ENCODE measurements at places on chromosomes 1 and 21.

DNA sequence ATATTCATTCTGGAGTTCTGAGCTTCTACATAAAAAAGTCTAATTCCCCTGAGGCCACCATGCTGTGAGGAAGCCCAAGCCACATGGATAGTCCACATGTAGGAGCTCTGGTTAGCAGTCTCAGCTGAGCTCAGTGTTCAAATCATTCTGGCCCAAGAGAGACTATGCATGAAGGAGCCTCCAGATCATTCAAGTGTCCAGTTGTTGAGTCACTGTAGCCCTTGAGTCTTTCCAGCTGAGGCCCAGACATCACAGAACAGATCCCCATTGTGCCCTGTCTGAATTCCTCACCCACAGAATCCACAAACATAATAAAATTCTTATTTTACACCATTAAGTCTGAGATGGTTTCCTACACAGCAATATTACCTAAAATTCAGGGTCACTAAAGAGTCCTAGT is 107.0 kb upstream of the NGF start:
- DNase-seq, result no peak

DNA sequence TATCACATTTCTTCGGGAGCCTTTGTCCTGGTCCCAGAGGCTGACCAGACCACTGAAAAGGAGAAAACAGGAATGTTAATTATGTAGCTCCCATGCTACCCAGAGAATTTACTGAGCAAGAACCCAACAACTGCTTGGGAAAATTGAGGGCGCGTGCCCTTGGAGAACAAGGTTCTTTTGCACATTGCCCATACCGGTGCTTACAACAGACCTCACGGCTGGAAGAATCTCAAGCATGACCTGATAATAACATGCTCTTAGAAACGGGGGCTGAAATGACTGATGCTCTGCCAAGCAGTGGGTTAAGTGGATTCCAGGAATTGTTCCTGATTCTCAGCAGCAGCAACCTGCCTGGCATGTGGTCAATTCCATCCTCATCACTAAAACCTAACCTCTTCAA is 49.3 kb upstream of the AJAP1 start:
- DNase-seq, result no peak

GRCh38 chr1:6157528-6158174 is 22.5 kb downstream of the CHD5 start:
- no peak for DNase-seq

DNA sequence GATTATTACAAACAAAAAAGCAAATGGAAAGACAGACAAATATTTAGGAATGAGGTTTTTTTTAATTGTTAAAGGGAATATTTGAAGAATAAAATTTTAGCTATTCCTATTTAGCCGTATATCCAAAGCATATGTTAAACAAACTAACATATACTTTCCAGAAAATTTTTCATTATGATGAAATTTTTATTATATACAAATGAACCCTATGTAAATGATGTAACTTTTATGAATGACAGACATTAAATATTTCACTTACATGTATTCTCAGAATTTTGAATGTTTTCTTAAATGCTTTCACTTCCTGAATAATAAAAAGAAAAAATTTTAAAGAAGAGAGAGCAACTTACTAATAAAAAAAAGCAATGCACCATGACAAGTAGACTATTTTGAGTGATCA is 15.8 kb downstream of the LHX9 start:
- no peak for DNase-seq

DNA sequence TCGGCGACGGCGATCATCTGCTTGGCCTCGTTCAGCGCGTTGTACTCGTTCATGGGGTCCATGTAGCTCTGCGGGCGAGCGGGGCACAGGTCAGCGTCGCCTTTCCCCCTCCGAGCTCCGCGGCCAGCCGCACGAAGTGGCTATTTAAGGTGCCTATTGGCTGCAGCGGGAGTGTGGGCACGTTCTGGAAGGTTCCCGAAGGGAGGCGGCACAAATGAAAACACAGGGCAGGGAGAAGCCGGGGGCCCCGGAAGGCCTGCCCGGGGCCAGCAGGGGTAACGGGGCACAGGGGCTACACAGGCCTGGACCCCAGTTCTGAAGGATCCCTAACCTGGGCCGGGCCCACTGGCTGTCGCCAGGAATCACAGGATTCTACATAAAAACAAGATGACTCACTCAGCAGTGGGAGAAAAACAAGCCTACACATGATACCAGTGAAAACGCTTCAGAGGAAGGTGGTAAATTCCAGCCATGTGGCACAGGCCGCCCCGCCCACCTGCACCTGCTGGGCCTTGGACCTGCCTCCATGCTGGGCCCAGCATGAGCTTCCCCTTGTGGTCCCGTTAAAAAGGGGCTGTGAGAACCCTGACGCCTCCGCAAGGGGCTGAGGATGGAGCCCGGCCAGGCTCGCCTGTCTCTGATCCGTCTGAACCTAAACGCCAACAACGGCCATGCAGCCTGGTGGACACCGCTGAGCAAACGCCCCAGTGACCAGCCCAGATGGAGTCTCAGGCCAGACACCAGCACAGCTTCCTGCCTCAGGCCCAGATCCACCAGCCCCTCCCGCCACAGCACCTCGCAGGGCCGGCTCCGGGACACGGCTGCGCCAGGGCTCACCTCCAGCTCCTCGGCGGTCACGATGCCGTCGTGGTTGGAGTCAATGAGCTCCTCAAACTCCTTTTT is 3.9 kb upstream of the TNFRSF4 start:
- no peak for DNase-seq

DNA sequence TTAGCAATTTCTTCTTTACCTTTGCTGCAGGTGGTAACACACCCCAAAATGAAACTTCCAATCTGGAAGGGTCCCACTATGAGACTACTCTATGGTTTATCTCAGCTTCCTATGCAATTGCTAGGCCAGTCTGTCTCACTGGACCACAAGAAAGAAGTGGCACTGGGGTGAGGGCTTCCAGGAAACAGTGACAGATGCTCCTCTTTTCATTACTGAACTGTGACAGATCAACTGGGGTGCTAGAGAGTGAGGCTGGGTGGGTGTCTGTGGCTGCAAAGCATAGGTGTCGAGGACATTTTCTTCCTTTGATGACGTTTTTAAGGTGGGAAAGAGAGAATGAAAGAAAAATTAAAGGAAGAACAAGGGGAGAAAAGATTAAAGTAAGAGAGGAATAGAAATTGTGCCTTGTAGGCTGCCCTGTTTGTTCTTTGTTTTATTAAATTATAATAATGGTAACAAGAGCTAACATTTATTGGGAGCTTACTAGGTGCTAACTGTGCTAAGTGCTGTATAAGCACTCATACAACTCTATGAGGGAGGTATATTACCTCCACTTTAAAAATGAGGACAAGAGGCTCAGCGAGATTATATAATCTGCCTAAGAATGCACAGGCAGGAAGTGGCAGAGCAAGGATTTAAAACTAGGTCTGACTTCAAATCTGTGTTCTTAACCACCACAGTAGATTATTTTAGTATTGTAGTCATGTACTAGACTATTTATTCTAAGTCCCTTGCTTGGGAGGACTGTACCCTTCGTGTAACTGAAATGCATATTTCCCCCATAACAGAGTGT is 27.8 kb upstream of the DMRTA2 start:
- no peak for DNase-seq

GRCh38 chr1:154943649-154944400 is 7.3 kb upstream of the PMVK start:
- no peak for DNase-seq

DNA sequence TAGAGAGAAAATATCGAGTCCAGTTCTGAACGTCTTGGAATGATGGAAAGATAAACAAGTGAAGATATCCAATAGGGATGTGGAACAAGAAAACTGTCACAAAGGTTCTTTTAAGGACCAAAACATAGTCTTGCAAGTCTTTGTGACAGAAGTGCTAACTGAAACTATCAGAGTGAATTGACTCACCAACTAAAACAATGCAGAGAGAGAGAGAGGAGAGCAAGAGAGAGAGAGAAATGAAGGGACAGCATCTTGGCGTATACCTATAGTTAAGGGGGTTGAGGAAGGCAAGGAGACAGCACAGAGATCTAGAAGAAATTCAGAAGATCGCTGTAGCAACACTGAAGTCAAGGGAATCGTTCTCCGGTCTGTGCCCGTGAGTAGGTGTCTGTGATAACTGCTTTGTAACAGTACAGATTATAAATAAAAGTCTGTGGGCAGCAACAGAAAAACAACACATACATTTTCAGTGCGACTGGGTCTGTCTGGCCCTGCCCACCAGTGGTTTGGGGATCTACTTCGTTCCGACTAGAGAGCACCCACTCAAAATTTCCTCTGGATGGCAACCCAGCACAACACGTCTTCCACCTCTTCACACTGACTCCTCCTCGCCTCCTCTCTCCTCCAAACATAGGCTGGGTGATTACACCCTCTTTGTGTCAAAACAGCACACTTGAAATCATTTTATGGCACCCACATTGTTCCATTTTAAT is 4.8 kb upstream of the COA6 start:
- no peak for DNase-seq

DNA sequence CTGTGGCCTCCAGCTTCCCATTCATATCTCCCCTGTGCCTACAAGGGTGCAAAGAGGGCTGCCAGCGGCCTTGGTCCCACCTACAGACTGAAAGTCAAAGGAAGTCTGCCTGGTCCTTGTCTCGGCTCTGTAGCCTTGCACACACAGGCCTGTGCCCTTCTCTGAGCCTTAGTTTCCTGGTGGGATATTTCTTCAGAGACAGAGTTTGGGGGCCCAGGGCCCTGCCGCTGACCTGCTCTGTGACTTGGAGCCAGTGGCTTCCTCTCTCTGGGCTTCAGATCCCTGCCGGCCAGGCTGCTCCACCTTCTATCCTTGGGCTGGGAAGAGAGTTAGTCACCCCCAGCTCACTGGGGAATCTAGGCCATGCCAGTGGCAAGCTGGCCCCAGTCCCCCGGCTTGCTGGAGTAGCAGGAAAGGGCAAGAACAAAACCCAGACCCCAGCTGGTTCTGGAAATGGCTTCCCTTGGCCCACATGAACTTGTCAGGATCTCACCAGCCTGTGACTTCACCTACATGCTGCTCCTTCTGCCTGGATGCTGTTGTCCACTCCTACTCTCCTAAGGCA is 1.0 kb upstream of the TMEM61 start:
- DNase-seq, result no peak

- DNase-seq, result peak; percentile 73
Observed at GRCh38 chr1:19366599-19367536, 54.7 kb downstream of the SLC66A1 start.

DNA sequence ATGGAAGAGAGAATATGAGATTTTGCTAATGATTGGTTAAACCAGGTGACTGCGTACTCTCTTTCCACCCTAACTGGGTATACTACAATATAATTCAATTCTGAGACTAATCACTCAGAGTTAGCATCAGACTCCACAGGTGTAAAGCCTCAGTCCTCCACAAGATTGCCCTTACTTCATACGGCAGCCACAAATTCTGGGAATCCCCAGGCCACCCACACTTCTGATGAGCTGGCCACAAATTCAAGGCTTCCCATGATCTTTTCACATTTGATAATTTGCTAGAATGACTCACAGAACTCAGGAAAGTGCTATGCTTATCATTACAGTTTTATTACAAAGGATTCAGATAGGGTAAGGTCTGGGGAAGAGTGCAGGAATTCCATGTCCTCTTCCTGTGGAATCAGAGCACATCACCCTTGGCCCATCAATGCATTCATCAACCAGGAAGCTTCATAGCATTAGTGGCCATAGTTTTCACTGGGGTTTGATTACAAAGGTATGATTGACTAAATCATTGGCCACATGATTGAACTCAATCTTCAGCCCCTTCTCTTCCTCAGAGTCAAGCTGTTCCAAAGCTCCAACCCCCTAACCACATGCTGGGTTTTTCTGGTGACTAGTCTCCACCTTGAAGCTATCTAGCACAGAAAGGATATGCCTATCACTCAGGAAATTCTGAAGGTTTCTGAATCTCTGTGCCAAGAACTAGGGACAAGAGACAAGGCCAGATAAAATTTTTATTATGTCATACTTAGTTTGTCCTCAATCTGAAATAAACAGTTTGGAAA is 131.7 kb downstream of the HHIPL2 start:
- DNase-seq, result no peak

GRCh38 chr1:119636491-119637089 is 11.5 kb downstream of the ZNF697 start:
- no peak for DNase-seq

GRCh38 chr1:157231846-157232525 is 93.8 kb upstream of the ETV3 start:
- no peak for DNase-seq

DNA sequence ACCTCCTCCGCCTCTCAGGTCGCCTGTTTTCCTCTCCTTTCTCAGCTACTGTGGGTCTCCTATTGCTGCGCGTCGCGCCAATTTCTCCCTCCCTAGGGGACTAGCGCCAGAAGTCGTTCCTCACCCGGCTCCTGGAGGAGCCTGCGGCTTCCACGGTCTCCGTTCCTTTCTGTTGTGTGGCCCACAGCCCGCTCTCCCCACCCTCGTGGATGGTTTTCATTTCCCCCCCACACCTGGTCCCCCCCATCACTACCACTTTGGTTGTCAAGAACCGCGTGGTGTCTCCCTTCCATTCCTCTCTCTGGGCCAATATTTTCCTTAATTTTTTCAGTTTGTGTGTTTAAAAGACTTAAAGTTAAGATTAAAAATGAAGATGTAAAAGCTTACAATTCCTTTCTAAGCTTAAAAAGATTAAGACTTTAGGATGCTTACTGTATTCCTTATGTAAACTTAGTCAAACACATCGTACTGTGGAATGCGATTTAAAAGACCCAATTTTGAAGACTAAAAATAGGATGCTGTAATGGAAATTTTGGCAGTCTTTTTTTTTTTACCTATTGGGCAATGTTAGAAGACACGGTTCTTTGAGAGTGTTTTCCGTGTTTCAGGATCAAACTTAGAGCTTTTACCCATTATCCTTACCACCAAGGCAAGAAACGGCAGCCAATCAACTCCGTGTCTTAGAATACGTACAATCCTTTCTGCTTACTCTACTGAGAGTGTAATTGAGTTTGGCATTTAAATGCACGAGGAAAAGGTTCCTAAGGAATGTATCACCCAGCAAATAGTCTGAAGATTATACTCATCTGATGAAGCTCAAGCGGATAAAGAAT is 773 bp downstream of the CNST start:
- DNase-seq, result no peak

DNA sequence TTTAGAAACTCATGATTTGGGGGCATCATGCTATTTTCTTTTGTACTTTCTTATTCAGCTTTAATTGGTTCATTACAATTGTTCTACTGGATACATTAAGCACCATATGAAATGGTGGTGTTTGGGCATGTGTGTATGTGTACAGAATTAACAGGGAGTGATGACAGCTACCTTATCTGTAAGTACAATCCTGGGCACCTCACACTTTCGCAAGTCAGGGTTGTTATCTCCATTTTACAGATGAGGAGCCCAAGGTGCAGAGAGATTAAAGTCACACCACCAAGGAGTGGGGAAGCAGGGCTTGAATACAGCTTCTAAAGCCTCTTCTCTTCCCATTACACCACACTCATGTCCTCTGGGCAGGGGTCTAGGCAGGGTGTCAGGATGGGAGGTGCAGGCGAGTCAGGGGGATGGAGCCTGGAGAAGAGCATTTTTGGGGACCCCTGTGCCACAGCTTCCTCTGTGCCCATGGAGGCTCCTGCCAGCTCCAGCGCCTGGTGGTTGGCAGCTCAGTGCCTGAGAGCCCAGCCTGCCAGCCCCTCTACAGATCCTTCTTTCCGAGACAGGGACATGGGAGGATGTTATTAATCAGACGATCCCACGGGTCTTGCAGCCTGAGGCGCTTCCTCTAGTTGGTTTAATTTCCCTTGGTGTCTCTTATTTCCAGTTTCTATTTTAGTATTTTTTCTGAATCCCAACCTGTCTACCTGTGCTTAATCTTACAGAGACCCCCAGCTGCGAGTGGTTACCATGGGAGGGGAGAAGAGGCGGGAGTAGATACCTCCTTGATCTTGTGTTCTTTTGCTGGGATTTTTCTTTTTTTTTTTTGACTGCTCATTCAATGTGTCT is 126.2 kb upstream of the CD34 start:
- no peak for DNase-seq

- DNase-seq, result no peak
Observed at GRCh38 chr1:31400393-31400792, 12.6 kb upstream of the SERINC2 start.
